ENCODE measurements at places on chromosomes 2 and 18.

DNA sequence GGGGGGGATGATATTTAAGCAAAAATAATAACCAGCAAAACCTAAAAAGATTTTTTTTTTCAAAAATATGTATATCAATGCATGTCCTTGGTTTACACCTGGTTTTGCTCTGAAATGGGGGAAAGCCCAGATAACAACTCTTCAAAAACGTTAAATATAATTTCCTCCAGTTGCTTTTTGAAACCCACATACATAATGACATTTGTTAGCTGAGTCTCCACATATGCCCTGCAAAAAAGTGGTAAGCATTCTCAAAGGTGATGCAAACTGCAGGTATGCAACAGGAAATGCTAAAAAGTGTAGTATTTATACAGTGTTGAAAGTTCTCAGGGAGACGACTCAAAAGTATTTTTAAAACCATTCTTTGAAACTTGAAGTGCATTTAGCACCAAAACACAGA, 258.6 kb downstream of the ZEB2 start:
- DNase-seq = no peak

GRCh38 chr18:24553571-24554285, 93.3 kb downstream of the HRH4 start:
- DNase-seq = no peak

DNA sequence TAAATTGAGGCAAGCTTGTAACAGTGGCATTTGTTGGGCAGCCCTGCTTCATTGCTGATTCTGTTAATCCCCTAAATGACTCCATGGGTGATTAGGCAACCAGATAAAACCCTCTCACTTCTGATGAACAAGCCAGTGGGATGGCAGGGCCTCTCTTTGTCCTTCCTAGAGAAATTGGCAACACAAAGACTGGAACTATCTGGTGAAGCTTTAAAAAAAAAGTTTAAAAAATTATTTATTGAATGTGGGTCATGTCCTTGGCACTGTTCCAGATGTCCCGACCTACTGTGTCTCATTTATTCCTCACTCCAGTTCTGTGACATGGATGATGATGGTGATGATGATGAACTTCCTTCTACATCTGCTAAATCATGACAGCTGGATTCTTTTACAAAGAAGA, 30.8 kb downstream of the NRP2 start:
- no peak for DNase-seq

DNA sequence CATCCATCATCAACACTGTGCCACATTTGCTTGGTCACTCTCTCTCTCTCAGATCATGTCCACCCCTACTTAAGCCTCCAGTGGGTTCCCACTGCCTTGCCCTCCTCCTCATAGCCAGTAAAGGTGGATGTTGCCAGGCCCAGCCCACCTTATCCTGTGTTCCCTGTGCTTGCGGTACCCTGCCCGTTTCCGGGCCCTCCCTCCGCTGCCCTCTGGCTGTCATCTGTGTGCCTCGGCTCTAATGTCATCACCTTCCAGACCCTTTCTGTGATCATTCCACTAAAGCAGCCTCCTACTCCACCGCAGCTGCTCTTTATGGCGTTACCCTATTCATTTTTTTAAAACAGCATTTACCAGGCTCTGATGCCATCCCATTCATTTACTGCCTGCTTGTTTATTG, 305.7 kb upstream of the SKOR2 start:
- DNase-seq = no peak

GRCh38 chr18:8303151-8303755, 306.0 kb upstream of the RAB12 start:
- DNase-seq = no peak

DNA sequence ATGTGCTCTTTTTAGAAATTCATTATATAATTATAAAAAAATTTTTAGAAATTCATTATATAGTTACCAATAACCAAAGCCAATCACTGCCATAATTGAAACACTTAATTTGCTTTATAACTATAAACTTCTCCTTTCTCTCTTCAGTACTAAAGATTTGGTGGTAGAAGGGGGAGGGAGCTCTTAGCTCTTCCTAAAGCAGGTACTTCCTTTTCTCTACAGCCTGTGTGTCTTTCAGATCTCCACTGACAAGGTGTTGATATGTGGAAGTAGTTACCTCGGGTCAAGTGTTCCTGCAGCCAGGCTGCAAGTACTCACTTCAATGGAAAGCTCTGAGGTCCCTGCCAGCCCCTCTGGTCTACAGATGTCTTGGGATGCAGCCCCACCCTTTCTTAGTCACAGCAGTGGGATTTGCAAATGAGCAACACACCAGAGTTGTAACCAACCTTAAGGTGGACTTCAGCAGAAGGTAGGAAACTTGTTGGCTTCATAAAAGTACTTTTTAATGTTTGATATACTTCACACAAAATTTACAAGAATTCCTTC, 690.0 kb downstream of the ARHGAP15 start:
- no peak for DNase-seq

DNA sequence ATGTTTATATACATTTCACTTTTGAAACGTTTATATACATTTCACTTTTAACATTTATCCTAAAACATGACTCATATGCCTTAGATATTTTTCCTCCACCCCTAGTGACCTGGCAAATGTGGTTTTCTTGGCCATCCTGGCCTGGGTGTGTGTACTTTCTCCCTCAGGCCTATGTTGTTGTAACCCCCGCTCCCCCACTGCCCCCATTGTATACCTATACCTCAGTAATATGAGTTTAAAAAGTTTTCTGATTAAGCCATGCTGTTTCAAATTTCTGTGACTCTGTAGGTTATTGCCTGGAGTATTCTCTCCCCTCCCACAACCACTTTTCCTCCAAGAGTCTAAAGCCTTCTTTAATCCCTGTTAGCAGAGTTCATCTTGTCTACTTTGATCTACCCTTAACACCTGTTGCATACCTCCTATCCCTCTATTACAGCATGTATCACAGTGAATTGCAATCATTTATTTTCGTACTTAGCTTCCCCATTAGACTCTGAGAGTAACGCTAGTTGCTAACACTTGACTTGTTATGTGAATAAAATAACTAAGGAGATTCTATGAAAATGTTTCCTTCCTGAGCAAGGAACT, 67.9 kb downstream of the LCLAT1 start:
- no peak for DNase-seq

DNA sequence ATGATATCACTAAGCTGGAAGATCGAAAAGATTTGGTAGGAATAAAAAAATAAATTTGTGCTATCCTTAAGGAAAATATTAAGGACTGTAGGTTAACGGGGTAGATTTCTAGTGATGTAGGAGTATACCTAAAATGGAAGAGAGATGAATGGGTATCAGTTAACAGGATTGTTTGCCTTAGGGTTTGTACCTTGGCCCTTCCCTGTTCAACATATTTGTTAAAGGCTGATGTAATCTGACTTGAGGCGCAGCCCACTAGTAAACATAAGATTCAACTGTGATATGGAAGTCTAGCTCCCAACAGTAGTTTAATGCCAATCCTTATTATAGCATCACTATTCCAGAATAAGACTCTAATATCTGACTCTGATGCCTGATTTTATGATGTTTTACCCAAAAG, 685.2 kb downstream of the DCC start:
- DNase-seq = no peak

GRCh38 chr2:104407641-104408040, 446.3 kb upstream of the POU3F3 start:
- DNase-seq = no peak

DNA sequence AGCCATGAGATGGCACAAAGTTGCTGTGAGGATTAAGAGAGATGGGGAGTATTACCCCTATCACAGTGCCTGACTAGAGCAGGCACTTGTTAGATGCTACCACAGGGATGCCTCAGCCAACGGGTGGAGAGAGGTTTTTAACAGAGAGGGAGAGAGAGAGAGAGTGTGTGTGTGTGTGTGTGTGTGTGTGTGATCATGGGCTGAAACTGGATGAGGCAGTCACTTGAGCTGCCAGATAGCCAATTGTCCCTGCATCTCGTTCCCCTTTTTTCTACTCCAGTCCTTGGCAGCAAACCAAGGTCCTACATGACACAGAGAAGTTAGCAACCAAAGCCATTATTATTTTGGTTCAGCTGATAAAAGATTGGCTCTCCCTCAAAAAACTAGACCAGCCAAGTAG, 3.0 kb downstream of the CD8A start:
- DNase-seq = peak; percentile 76

DNA sequence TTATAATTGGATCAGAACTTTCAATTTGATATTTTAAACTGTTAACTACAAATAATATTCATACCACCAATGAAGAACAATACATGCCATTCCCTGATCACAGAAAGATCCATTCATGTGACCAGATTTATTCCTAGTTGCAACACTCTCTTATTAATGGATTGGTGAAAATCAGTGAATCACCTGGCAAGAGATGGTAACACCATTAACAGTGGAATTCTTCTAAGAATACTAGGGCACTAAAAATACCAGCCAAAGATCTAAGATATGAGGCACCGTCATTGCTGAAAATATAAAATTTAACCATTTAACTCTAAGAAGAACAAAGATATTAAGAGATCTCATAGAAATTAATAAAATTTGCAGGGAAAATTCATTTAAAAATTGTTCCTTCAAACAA, 58.1 kb downstream of the MAP4K3 start:
- DNase-seq = no peak
